ENCODE measurements at places on chromosomes 7 and 10. TPM values are rescaled to one million over a fixed set of nuclear protein-coding genes. Genes with fewer than 3 reads are reported as not detected.

Gene CCDC3
- total RNA-seq, result 0.95 TPM

Gene SMO
- 16.5 TPM for total RNA-seq

Gene TCAF2
- total RNA-seq, result 0.30 TPM

Gene CREB3L2
- 39.4 TPM for total RNA-seq

Gene GPC2
- 1.0 TPM for total RNA-seq

Gene CDHR3
- 5.2 TPM for total RNA-seq

Gene BUD23
- 131 TPM for total RNA-seq

Gene PLAC9
- not detected for total RNA-seq

Gene CFAP70
- total RNA-seq, result 0.19 TPM

Gene SLC16A9
- total RNA-seq, result 0.07 TPM

Gene ASIC3
- 11.6 TPM for total RNA-seq

Gene ZNF853
- total RNA-seq, result 2.2 TPM

Gene ASAH2B
- 4.5 TPM for total RNA-seq

Gene RBP4
- 10.4 TPM for total RNA-seq

Gene SFTPD
- 0.44 TPM for total RNA-seq

Gene TIMM23B
- total RNA-seq, result 19.0 TPM

Gene AKR1C1
- total RNA-seq, result 514 TPM

Gene METTL27
- 12.3 TPM for total RNA-seq

Gene ORC5
- total RNA-seq, result 30.1 TPM

Gene CALHM2
- 4.9 TPM for total RNA-seq

Gene RNF32
- total RNA-seq, result 1.2 TPM

Gene PRKG1
- total RNA-seq, result not detected

Gene LEP
- not detected for total RNA-seq

Gene ASB10
- not detected for total RNA-seq

Gene EBLN1
- total RNA-seq, result 0.19 TPM

Gene GRM8
- total RNA-seq, result not detected

Gene CRHR2
- not detected for total RNA-seq

Gene SNCG
- total RNA-seq, result 6.6 TPM

Gene CALCR
- total RNA-seq, result not detected

Gene EVX1
- not detected for total RNA-seq

Gene FANK1
- total RNA-seq, result 3.2 TPM

Gene BAMBI
- total RNA-seq, result 18.9 TPM

Gene GATA3
- 5.9 TPM for total RNA-seq

Gene OR13A1
- total RNA-seq, result not detected

Gene SPDYE5
- total RNA-seq, result not detected

Gene AKR1C8
- 0.49 TPM for total RNA-seq

Gene HOXA1
- total RNA-seq, result 3.6 TPM

Gene IL6
- total RNA-seq, result 2.9 TPM

Gene SLC26A3
- not detected for total RNA-seq

Gene GPR85
- total RNA-seq, result not detected

Gene JAKMIP3
- 1.8 TPM for total RNA-seq

Gene FGFBP3
- 2.2 TPM for total RNA-seq

Gene CYP26A1
- 2.7 TPM for total RNA-seq

Gene CALHM3
- 0.45 TPM for total RNA-seq

Gene MYOF
- 227 TPM for total RNA-seq

Gene HECW1
- 12.2 TPM for total RNA-seq

Gene GARIN1A
- total RNA-seq, result 0.80 TPM

Gene HMX2
- 0.15 TPM for total RNA-seq

Gene HOXA2
- total RNA-seq, result 1.4 TPM

Gene LRRD1
- total RNA-seq, result not detected

Gene ZNF786
- 5.9 TPM for total RNA-seq

Gene LAMB4
- 0.37 TPM for total RNA-seq

Gene NRP1
- 109 TPM for total RNA-seq

Gene BMPER
- 7.6 TPM for total RNA-seq

Gene PLA2G12B
- total RNA-seq, result not detected

Gene ADAM8
- 3.0 TPM for total RNA-seq

All from A549 treated with DMSO at 1 μM for 4 hours (cell line).